Activated CD4-positive, alpha-beta T cell treated with anti-CD3 and anti-CD28 coated beads for 1 hour (primary cell): ENCODE measurements at places on chromosomes 13 and 19.
A peak's percentile ranks its signal among the peaks of the same experiment; 100 is the strongest.

- DNase-seq, result peak; percentile 38
Observed at GRCh38 chr19:58558066-58558622, at the start of gene UBE2M. TSS of gene UBE2M (minus strand) at chr19:58558611. CDS start at chr19:58558381, 230 bp downstream.

- peak; percentile 48 for DNase-seq
Observed at GRCh38 chr13:114151565-114152284, 19.3 kb upstream of the RASA3 start.

DNA sequence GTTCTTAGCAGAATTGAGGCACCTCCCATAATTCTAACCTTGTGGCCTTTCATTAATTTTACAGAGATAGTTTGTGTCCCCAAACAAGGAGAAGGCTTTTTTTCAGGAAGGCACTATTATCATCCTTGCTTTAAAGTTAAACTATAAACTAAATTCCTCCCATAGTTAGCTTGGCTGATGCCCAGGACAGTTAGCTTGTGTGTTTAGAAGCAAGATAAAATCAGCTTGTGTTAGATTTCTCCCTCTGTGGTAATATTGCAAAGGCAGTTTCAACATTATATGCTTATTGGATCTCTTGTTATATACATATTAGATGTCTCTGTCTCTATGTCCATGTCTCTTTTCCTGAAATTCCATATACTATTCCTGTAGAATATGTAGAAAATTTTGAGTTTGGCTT lies 342.7 kb downstream of the TBC1D4 start:
- no peak for DNase-seq

GRCh38 chr19:41924151-41925145 lies 3.8 kb downstream of the ERFL start:
- no peak for DNase-seq
